ENCODE measurements at places on chromosomes 1 and 21.

GRCh38 chr21:46340998-46341397, 17.0 kb downstream of the PCNT start:
- DNase-seq: no peak

GRCh38 chr1:154347961-154348360, 22.6 kb downstream of the ATP8B2 start:
- DNase-seq: no peak

- no peak for DNase-seq
Observed at GRCh38 chr1:171935664-171936063, 94.4 kb downstream of the DNM3 start.

GRCh38 chr1:176950736-176951324, 213.7 kb downstream of the ASTN1 start:
- no peak for DNase-seq

DNA sequence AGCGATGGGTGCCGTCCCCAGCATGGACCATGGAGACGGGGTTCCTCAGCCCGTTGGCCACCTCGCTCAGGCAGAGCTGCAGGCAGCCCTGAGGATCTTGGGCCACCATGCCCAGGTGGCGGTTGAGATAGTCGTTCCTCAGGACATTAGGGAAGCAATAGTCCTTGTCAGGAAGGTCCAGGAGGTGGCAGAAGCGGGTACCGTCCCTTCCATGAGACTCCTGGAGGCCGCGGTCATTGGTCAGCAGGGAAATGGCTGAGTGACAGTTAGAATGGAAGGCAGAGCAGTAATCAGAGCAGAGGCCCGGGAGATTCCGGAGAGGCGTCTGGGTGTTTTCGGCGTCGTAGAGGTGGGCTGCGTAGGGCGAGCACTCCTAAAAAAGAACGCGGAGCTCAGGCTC, 4.1 kb downstream of the HHIPL2 start:
- DNase-seq: no peak

- DNase-seq: no peak
Observed at GRCh38 chr1:2935184-2935583, 86.1 kb upstream of the ACTRT2 start.

DNA sequence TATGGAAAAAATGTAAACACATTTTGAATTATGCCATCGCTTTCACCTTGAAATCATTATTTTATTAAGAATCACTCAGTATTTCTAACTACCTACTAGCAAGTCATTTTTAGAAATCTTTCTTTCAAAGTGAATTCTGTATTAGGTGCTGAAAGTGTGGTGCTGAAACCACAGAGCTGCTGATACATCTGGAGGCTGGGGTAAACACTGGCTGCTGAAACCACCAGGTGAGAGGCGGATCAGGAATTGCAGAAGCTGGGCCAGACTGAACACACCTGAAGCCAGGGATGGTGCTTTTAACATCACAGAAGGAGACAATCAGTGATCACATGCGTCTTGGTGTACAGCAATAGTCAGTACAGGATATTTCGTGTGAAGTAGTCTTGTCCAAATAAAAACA, 42.2 kb upstream of the KCNE1 start:
- DNase-seq: no peak

DNA sequence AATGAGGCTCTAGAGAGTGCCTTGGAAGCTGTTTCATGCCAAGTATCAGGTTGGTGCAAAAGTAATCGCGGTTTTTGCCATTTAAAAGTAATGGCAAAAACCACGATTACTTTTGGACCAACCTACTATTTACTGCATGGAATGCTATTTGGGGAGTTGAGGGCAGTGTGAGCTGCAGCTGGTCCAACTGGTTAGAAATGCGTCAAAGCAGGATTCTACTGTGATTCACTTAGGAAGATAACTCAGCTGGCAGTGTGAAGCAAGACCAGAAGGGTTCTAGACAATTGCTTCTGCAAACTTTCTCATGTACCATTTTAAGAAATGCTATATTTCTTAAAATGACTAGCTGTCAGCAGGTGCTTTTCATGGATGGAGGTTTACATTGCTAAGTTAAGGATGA, 21.2 kb upstream of the PLA2G2C start:
- DNase-seq: no peak

DNA sequence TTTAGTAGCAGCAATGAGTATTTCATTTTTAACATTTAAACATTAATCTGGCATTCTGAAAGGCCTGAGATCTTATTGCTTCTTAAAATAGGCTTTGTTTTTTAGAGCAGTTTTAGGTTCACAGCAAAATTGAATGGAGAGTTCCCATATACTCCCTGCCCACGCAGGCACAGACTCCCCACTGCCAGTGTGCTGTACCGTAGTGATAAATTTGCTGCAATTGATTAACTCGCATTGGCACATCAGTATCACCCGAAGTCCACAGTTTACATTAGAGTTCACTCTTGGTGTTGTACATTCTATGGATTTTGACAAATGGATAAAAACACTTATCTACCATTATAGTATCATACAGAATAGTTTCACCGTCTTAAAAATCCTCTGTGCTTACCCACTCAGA, 71.8 kb upstream of the ERRFI1 start:
- no peak for DNase-seq

DNA sequence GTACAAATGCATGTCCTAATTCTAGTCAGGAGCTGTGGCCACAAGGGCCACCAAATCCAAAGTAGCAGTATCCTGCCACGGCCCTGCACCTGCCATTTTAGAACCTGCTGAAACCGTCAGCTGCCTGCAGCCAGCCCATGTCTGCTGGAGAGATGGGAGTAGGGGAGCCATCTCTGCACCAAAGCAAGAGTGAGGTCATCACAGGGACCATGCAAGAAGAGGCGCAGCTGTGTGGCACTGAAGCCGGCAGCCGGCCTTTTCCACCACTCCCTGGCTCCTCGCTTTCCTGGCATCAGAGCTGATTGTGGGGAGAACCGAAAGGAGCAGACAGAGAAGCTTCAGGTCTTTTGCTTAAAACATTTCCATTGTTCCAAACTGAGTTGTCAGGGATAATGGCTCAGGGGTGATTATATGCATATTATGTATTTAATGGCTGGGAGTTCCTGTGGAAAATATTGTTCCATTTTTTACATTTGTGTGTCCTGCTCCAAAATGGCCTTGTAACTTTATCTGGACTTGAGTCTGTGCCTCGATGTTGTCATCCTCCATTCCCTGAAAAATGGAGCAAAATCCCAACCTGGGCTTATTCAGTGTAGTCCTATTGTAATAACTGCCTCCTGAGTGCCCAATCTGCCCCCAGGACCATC, 18.7 kb upstream of the NBL1 start:
- no peak for DNase-seq

DNA sequence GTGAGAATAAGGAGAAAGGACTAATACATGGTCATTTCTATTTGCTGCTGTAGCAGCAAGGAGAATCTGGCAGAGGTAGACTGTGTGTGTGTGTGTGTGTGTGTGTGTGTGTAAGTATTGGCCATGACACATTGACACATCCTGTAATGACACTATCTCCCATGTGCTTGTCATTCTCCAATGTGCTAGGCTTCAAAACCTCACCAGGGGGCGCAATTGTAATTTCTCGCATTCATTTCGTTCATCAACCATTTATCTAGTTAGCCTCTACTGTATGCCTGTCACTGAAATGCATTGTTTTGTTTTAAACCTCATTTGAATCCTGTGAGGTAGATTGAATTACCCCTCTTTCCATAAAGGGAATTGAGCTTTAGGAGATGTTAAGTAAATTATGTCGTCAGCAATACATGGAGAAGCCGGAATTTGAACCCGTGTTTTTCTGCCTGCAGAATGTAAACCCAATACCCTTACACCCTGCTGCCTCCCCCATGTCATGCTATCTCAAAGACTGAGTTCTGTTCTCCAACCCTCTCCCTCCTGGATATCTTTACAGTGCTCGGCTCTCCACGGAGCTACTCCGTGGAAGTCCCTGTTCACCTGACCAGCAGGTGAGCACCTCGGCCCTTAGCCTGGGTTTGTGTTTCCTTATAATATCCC, 100.8 kb downstream of the UCK2 start:
- DNase-seq: peak; percentile 40

GRCh38 chr1:97297611-97298010, 576.0 kb downstream of the PTBP2 start:
- no peak for DNase-seq

GRCh38 chr1:37697090-37697489, 4.8 kb downstream of the CDCA8 start:
- DNase-seq: no peak

GRCh38 chr1:157245823-157246222, 107.6 kb upstream of the ETV3 start:
- DNase-seq: no peak

- no peak for DNase-seq
Observed at GRCh38 chr1:171566467-171566866, 55.6 kb upstream of the MYOCOS start.

GRCh38 chr1:205924460-205924790, 18.8 kb downstream of the SLC26A9 start:
- no peak for DNase-seq

GRCh38 chr1:68954841-68955240, 458.0 kb upstream of the DEPDC1 start:
- peak; percentile 60 for DNase-seq

DNA sequence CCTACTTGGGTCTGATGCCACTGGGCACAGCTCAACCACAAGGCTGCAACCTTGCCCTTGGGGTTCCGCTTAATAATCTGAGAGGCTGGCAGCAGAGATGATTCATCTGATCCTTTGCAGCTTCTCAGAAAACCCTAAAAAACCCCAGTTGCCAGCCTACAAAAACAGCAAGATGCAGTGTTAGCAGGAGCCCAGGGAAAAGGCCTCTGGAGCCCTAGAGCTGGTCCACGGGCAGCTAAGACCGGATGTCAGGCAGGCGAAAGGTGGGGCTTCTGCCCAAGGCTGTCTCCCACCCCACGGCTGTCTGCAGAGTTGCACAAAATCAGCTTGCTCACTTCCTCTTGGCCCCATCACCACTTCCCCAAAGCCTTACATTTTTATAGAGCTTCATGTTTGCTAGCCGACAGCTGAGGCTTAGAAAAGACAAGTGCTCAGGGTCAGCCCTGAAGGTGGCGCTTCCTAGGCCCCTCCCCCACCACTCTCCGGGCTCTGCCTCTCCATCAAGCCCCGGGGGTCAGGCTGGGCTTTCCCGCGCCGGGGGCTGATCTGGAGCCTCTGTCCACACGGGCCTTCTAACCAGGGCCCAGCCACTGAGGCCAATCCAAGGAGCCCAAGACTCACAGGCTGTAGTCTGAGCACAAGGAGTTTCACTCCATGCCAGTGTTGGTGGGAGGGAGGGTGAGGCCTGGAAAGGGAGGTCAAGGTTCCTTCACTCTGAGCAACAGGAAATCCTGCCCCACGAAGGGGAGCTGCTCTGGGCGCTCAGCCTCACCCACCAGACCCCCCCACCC, 4.2 kb upstream of the ADORA3 start:
- DNase-seq: peak; percentile 48

Data from stromal cell of bone marrow (primary cell).